ENCODE measurements at places on chromosomes 7 and 10.

DNA sequence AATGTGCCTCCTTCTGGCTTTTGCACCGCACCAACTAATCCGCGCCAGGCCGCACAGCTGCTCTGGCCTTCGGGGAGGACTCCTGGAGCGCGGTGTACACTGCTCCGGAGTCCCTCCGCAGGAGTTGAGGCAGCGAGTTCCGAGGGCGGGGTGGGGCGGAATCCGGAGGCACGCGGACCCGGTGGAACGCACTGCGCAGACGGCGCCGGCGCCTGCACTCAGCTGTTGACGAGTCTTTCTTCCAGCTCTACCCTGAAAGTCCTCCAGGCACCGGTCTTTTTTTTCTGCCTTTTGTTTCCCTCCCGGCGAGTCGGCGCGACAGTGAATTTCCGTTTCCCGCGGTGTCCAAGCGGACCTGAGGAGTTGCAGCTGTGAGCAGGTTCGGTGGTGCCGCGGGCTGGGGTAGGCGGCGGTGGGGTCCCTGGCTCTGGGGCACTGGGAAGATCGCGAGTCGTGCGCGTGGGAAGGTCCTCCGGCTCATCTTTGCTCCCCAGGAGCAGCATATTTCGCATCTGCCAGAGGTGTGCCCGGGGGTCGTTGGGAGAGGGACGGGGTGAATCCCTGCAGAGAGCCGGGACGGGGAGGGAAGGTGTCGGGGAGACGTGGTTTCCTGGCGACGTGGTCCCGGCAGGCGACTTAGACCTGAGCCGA lies 44.1 kb downstream of the SFTPD start:
- peak; percentile 62 for DNase-seq

DNA sequence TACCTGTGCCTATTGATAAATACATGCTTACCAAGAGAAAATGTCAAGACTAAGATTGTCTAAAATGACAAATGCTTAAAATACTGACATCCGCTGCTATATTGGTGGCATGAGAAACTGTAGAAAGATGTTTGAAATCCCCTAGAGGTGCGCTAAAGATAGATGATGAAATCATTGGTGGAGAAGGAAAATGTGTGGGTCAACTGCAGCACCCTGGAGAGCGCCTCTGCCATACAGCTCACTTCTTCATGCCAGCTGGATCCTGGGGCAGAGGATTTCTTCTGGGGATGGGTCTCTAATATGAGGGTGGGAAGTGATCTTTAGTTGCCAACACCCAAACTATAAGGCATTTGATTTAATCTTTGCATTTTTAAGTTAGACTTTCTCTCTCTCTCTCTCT lies 680.4 kb upstream of the POM121L12 start:
- DNase-seq, result peak; percentile 6

DNA sequence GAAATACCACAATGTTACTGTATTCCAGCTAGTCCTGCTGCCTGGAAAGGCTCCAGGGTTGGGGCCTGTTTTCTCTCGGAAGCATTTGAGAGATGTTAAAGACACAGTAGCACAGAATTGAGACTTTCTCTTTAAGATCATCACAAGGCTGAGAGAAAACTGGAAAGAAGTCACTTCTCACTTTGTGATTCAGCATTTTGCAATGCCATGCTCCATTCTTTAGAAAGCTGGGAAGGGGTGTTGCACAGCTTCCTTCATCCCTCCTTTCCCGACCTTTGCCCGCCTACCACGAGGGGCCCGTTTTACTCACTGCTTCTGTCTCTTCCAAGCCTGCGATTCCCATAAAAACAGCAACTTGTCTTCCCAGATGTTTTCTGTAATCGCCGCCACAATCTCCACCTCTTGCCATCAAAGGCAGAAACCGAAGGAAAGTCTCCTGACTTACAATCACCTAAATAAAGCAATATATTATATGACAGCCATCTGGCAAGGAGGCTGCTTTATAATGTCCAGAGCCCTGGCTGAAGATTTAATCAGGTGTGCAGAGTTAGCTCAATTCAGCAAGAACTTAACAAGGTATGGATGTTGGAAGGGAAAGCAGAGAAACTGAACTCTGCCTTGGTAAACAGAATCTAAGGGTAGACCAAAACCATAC lies 18.9 kb downstream of the NOD1 start:
- DNase-seq, result peak; percentile 36

GRCh38 chr7:135728136-135728669 lies at the start of gene SLC13A4:
Gene SLC13A4, minus strand, starts transcription at chr7:135728186. Its CDS starts 690 bp downstream, at chr7:135727496.
- no peak for DNase-seq

DNA sequence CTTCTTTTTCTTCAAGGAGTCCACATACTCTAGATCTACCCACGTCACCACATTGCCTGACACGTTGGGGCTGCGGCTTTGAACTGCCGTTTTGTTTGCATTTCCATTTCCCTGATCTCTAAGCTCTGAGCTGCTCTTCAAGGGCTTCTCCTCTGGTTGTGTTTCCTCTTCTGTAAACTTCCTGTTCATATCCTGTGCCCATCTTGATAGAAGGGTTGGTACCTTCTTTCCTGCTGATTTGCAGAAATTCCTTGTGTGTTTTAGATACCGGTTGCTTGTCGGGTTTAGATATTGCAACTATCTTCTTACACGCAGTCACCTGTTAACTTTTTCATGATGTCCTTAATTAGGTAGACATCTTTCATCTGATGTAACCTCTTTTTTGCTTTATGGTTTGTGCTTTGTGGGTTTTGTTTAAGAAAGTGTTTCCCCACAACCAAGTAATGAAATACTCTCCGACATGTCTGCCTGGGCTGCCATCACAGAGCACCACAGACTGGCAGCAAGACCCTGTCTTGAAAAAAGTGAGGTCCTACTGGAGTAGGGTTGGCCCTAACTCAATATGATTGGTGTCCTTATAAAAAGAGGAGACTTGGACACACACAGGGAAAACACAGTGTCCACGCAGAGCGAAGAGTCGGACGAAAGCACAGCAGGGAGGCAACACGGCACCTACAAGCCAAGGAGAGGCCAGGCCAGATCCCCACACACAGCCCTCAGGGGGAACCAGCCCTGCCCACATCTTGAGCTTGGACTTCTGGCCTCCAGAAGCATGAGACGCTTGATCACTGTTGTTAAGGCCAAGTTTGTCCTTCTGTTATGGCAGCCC lies 99.1 kb upstream of the PDGFA start:
- no peak for DNase-seq

DNA sequence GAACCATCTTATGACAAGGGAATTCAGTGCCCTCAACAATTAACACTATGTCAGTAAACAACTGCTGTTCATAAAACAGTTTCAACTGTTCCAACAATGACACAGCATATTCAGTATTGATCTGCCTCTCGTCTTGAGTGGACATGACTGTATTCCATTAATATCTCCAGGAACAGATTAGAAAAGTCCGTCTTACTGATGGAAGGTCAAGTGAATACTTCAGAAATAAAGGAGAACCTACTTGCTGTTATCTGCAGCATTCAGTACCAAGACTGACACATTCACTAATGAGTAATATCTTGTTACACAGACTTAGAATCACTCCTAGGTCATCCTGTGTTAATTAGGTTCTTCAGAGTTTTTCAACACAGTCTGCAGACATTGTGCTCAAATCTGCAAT lies 12.1 kb downstream of the KBTBD2 start:
- peak; percentile 40 for DNase-seq

DNA sequence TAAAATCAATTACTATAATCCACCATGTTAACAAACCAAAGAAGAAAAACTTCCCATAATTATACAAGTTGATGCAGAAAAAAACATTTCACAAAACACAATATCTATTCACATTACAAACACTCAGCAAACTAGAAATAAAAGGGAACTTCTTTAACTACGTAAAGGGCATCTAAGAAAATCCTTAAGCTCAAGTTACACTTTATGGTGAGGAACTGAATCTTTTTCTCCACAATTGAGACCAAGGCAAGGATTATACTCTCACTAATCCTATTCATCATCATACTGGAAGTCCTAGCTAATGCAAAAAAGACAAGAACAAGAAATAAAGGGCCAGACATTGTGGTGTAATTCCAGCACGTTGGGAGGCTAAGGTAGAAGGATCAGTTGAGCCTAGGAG lies 159.9 kb downstream of the ZNF365 start:
- no peak for DNase-seq

DNA sequence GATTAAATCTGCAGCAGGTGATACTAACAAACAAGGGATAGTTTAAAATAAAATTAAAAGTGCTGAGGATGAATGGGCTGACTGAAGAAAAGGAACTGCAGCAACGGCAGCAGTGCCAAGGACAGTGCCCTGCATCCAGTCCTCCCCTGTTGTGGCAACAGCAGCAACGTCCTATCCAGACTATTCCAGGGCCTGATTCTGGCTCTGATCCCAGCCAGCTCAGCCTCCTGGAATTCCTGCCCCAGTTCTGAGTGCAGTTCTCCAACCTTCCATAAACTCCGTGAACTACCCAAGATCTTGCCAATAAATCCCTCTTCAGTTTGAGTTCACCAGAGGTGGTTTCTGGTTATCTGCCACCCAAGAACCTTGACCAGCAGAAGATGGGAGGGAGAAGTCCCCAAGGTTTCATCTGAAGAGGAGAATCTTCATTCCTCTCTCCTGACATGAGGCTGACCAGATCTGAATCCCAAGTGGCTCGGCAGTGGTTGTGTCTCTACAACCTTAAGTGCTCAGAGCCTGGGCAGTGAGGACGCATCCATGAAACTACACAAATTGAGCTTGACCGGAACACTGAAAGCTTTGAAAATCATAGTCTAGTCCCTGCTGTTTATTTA lies 115.8 kb downstream of the SORBS1 start:
- DNase-seq, result peak; percentile 75

DNA sequence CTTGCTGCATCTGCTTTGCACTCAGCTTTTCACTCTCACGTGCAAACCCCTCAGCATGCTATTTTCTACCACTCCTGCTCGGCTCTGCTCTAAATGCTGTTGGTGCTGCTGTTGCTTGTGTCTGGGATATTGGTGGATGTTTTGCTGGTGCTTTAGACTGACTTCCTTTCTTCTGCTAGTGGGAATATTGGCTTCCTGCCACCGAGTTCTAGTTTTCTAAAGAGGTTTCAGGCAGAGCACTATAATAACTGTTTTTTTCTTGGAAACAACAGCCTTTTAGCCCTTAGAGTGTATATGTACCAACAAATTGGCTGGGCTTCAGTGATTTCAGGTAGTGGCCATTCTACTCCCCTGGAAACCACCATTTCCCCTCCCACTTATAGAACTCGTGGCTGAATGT lies 27.8 kb downstream of the TMEM236 start:
- DNase-seq, result no peak

GRCh38 chr10:124063750-124064603 lies 29.4 kb downstream of the CHST15 start:
- peak; percentile 92 for DNase-seq

DNA sequence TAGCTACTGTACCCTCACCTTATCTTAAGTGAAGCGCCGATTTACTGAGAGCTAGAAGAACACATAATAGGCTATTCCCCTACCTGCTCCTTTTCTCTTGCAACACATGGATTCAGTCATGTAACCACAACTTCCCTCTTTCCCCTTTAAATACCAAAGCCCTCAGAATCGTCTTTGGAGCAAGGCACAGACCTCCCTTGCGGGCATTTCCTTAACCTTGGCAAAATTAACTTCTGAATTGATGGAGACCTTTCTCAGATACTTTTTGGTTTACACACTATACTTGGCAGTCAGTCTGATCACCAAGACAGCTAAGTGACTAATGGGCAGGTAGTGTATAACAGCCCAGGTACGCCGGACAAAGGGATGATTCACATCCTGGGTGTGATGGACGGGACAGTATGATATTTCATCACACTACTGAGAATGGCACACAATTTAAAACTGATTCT lies 72.7 kb upstream of the SEC61G start:
- DNase-seq, result peak; percentile 98

- DNase-seq, result no peak
Observed at GRCh38 chr7:148729984-148730733, 31.5 kb downstream of the CUL1 start.

GRCh38 chr7:25844102-25844870 lies 307.7 kb upstream of the NFE2L3 start:
- no peak for DNase-seq

DNA sequence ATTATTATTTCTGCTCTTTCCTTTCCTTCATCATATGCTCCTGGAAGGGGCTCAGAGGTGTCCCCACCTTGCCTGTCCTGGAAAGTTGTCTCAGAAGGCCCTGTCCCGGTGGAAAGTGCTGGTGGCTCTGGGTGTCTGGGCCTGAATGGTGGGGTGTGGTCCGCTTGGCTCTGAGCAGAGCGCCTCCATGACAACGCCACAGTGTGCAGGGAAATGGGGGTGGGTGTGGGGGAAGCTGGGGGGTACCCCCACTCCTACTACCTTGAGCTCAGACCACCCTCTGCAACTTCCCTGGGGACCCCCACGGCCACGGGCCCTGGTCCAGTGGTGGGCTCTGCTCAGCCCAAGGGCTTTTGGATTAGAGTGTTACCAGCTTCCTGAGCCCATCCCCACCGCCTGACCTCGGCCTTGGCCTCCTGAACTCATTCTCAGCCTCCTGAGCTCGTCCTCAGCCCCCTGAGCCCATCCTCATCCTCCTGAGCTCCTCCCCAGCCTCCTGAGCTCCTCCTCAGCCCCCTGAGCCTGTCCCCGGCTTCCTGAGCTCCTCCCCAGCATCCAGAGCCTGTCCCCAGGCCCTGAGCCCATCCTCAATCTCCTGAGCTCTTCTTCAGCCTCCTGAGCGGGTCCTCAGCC lies 106.4 kb upstream of the FAM20C start:
- no peak for DNase-seq

- DNase-seq, result peak; percentile 97
Observed at GRCh38 chr10:5488272-5489161, 10.9 kb downstream of the CALML5 start.

DNA sequence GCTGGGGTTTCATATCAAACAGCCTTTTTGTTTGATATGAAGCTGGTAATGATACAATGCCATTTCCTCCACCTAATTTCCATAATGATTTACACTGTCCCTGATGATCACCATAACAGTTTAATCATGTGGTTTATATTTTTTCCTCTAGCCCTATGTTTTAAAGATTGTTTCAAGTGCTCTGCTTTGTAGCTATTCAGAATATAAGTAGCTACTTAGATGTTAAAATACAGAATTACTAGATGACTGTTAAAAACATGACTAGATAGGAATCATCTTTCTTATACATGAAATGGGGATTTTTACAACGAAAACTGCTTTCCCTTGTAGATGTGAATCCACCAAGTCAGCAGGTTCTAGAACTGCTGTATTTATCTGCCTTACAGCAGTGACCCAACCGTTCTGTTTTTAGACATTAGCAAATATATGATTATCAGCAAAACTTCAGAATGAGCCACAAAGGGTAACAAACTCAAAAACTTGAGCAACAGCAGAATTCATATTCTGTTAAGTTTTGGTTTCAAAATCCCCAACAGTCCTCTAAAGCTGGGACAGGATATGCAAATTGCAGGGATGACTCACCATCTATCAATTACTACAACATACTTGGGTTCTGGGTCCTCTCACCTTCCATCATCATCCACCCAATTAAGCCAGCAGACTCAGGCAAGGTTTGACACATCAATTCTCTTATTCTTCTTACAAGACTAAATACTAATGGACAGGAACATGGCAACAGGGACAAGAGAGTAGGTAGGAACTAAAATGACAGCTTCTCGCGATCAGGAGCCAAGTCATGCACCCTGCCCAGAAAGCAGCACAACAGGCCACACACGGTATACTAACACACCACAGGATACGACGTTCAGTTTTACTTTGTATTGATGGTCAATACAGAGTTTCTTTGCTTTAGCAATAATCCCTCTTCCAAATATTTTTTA lies 83.9 kb downstream of the PIP4K2A start:
- DNase-seq, result peak; percentile 52

GRCh38 chr10:89357975-89358374 lies 19.9 kb upstream of the IFIT1B start:
- DNase-seq, result no peak
